Activated B cell treated with CpG ODN at 0.5 μM for 24 hours (primary cell): ENCODE measurements at places on chromosomes 5 and 9.

DNA sequence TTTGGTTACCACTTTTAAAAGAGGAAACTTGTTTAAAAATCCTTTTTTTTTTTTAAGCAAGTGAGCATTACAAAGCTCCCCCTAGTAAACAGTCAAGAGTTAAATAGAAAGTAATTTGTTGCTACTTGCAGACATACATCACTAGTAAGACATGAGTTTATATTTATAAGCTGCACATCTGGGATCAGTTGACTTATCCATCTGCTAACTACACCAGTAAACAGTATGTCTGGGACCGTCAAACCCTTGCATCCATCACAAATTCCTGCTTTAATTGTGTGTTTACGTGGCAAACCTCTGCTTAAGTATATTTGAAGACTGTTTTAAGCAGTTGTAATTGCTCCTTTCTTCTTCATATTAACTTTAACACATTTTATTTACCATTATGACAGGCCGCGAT lies 146.8 kb downstream of the EBF1 start:
- no peak for DNase-seq

DNA sequence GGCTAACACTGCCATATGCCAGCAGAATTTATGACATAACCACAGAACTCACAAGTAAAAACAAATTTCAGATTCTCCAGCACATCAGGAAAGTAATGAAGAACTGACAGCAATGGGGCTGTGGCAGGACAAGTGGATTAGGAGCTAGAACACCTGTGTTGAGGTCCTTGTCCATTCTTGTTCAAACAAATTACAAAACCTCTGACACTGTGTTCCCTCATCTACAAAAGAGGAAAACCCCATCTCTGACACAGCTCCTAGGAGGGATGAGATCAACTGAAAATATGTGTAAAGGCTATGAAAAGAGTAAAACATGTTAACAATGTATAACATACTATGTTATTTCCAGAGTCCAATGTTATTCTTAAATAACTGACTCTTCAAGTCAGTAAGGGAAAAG lies 23.5 kb downstream of the ELP1 start:
- DNase-seq, result no peak

GRCh38 chr9:114169029-114169951 lies 14.0 kb downstream of the COL27A1 start:
- DNase-seq, result no peak

GRCh38 chr5:62138607-62139006 lies 167.4 kb upstream of the KIF2A start:
- DNase-seq, result no peak

DNA sequence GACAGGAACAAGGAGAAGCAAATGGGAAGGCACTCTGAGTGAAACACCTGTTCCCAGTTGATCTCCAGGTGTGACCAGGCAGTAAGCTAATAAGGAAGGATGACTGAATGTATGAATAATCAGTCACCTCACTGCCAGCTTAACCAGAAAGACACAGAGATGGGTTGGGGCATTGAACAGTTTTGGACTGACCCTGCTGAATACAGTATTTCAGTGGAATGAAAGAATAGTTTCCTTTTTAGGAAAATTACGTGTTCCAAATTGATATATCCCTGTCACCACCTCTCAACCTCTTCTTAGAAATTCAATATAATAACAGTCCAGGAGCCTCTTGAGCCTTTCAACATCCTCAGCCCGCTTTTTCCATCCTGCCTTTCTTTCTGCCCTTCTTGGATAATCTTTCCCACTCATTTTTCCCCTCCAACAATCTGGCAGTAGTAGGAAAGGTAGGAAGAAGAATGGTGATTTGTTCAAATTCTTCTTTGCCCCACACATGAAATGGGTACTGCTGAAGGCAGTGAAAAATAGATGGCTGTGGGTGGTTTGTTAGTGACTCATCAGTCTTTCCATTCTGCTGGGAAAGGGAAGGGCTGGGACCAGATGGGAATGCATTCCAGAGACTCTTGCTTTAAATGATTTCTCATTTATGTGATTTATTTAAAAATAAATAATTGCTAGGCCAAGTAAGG lies 117.9 kb downstream of the ZSWIM6 start:
- no peak for DNase-seq

DNA sequence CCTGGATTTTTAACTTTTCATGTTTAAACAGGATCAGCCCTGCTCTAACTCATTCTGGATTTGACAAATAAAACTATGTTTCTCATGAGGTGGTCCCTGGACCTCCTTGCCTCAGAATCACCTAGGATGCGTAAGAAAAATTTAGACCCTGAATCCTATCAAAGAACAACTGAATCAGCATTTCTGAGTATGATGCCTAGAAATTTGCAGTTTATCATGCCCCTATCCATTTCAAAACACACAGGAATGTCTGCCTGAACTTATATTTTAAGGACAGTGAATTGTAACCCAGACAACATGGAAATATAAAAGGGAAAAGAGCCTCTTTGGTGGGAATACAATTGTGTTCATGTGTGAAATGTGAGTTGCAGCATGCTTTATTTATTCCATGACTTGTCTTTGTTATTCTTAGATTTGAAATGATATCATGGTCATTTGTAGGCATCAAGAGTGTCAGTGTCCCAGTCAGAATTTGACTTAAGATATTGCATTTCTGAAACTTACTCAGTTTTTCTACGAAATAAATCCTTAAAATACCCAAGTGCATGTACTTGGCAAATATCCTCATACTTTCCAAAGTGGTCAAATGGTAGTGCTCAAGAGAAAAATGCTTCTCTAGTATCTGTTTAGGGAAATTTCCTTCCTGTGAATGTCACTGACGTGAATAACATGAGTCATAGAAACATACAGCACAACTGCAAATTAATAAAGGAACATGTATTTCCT lies 144.3 kb downstream of the GIN1 start:
- no peak for DNase-seq
